ENCODE measurements at places on chromosomes 3 and 15.

- DNase-seq = no peak
Observed at GRCh38 chr3:8595695-8596115, 48.9 kb downstream of the SSUH2 start.

- no peak for DNase-seq
Observed at GRCh38 chr15:80580106-80580505, 115.0 kb upstream of the ABHD17C start.

- no peak for DNase-seq
Observed at GRCh38 chr3:27216955-27217552, 152.1 kb downstream of the NEK10 start.

- no peak for DNase-seq
Observed at GRCh38 chr15:75713338-75713895, 769 bp upstream of the CSPG4 start.

DNA sequence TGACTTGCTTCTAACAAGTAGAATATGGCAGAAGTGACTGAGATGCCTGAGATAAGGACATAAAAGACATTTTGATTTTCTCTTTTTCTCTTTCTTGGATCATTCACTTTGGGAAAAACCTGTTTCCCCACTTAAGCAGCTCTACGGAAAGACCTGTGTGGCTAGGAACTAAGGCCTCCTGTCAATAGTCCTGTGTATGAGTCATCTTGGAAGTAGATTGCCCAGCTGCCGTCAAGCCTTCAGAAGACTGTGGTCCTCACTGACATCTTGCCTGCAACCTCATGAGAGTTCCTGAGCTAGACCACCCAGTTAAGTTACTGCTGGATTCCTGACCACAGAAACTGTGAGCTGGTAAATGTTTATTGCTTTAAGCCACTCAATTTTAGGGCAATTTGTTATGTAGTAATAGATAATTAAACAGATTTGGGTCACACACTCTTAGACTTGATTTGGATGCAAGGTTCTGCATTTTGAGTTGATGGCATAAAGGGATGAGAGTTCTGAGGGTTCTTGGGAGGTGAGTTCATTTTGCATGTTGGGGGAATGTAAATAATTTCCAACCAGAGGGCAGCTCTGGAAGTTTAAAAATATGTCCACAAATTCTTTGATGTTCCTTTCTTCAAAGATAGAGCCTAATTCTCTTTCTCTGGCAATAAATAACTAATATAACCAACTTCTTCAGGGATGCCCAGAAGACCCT lies 229.2 kb downstream of the SQOR start:
- DNase-seq = no peak

GRCh38 chr15:100734586-100734985 lies 132.2 kb downstream of the ASB7 start:
- no peak for DNase-seq

DNA sequence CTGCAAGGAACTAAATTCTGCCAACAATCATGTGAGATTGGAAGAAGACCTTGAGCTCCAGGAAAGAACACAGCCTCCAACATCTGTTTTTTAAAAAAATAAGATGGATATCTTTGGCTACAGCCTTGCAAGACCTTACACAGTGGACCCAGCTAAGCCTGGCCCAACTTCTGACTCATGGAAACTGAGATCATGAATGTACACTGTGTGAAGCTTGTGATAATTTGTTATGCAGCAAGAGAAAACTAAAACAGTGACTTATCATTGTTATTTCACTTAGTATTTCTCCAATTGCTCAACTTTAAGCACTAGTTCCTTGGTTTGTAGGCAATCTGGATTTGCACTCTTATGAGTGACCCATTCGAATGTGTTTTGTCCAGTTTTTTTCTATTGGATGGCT lies 29.3 kb downstream of the SHQ1 start:
- DNase-seq = no peak

Measured in urinary bladder (tissue), 4 donors.